Activated CD4-positive, alpha-beta T cell treated with anti-CD3 and anti-CD28 coated beads, Interleukin-2, amount 50 U/mL, for 1 hour (primary cell): ENCODE measurements at places on chromosomes 3 and 15.

DNA sequence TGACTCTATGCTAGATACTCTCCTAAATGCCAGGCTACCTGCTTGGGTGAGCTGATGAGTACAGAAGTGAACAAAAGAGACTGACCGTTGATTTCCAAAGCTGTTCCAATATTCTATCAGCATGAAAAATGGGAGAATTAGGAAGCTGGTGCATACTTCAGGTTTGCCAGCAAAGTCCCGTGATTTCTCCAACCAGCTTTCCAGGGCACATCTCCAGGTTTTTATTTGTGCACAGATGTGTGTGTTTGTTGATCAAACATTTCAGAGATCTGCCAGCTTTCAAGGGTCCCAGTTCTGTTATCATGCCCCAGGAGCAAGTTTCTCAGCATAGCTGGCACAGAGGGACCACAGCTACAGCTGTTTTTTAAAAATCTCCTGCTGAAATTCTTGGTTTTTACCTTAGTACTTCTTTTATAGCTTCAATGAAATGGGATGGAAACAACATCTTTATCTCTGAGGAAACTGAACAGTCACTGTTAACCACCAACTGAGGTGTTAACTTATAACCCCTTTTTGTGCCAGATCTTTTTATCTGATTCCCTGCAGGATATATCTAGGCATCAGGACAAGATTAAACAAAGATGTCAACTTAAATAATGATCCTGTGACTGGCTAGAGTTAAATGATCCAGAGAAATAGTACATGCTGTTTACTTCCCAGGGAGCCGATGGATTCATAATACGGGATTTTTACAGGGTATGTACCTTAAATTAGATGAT, 380.8 kb downstream of the GRM7 start:
- DNase-seq = no peak

DNA sequence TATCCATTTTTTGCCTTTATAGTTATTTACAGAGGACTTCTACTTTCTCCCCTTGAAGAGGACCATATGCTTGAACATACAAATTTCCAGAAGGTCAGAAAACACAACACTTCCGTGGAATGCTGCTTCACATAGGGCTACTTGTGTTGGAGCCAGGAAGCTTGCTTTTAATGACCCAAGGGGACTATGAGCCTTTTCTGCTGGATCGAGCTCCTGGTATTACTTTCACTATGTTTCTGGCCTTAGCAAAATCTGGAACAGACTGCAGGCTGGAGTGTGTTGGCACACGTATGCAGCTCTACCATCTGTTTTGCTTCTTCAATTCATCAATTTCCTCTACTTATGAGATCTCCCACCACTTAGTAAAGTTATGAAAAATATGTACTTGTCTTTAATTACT, 69.3 kb upstream of the CBLB start:
- DNase-seq = no peak

GRCh38 chr15:101539492-101539891, 50.0 kb upstream of the PCSK6 start:
- DNase-seq = no peak

DNA sequence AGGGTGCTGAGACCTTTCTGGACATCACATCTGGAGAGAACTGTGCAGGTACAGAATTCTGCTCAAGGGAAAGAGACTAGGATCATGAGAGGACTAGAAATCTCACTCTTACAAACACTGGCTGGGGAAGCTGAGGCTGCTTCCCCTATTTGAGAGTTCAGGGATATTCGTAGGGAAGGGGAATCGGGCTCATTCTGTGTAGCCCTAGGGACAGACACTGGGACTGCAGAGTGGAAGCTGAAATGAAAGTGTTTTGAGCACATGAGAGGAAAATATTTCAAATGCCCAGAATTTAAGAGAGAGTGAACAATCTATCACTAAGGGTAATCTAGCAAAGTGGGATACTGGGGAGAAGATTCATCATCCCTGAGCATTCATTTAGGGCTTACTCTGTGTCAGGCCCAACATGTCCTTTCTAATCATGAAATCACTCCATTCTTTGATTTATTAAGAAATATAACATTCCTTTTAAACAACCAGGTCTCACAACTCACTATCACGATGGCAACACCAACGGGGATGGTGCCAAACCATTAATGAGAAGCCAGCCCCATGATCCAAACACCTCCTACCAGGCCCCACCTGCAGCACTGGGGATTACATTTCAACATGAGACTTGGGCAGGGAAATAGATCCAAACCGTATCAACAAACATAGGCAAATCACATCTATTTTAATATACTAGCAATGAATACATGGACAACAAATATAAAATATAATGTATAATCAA, 63.0 kb downstream of the CPN2 start:
- no peak for DNase-seq

- no peak for DNase-seq
These were observed 7.6 kb upstream of the RTP4 start for GRCh38 chr3:187360596-187360995.

DNA sequence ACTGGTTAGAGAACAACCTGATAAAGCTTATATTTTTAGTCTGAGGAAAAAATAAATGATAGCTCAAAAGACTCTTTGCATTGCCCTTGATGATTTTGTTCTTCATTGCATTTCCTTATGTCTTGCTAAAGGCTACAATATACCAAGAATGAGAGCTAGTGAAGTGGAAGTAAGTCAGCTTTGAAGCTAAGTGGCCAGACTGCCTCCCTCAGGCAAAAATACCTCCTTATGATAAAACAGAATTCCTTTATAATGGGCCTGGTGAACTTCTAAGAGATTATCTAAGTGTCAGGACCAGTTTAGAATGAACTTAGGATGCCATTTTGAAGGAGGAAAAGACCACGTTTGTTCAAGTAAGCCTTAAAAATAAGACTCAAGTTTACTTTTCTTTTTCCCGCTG, 678.4 kb downstream of the ROBO2 start:
- DNase-seq = no peak

GRCh38 chr3:182305881-182306665, 487.2 kb upstream of the ATP11B start:
- DNase-seq = no peak

GRCh38 chr15:41575282-41575681, 16.3 kb downstream of the TYRO3 start:
- no peak for DNase-seq

GRCh38 chr3:30236011-30236410, 370.4 kb upstream of the TGFBR2 start:
- no peak for DNase-seq

DNA sequence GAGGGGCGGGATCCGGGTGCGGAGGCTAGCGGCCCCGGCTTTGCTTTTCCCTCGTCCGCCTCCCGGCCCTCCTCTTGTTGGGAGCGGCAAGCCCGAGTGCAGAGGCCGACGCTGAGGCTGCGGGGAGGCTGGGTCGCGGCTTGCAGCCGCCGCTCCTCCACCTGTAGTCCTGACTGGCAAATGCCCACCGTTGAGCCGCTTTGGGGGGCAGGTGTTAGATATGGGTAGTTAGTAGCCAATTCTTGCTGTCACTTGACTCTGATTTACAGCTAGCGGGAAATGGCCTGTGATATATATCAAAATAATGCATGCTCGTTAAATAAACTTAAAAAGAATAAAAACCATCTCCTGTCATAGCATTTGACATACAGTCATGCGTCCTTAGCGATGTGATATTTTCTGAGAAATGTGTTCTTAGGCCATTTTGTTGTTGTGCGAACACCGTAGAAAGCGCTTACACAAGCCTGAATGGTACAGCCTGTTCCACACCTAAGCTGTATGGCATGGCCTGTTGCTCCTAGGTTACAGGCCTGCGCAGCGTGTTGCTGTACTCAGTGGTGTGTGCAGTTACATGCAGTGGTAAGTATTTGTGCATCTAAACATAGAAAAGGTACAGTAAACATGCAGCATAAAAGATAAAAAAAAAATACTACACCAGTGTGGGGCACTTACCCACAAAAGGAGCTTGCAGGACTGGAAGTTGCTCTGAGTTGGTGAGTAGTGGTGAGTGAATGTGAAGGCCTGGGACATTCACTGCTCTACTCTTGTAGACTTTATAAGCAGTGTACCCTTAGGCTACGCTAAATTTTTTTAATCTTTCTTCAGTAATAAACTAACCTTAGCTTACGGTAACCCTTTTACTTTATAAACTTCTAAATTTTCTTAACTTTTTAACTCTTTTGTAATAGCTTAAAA, 873 bp downstream of the CAPN7 start:
- peak; percentile 21 for DNase-seq
